Left ventricle myocardium inferior (tissue), 1 donor: ENCODE measurements at places on chromosomes 4 and X.

GRCh38 chr4:150358691-150359090 is 223.3 kb upstream of the MAB21L2 start:
- no peaks in the 10 kb centered on the region for H3K4me1 ChIP-seq
- DNase-seq, result no peak
- H3K27ac ChIP-seq, result no peak overlapping the region
- no peaks in the 10 kb centered on the region for H3K27me3 ChIP-seq
- no peak overlapping the region for H3K4me3 ChIP-seq

DNA sequence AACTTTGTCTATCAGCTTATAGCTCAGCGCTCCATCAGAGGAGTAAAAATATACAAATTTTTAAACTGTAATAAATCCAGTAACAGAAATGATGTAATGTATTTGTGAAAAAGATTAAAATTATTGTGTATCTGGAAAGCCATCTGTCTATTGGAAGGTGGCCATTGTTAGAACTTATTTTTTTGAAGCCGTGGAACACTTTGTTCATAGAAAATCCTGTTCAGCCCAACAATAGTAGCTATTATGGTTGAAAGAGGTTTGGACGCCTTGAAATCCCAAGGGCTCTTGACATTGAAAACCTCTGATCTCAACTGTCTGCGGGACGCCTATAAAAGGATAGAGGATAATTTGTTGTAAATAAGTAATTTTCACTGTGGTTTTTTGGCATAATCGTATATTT is 98.3 kb downstream of the RAPGEF2 start:
- H3K4me3 ChIP-seq, result no peak overlapping the region
- peak overlapping the region; percentile 84 for H3K27ac ChIP-seq
- no peaks in the 10 kb centered on the region for H3K27me3 ChIP-seq
- DNase-seq, result no peak
- peaks cover 79% of the 10 kb centered on the region for H3K4me1 ChIP-seq

DNA sequence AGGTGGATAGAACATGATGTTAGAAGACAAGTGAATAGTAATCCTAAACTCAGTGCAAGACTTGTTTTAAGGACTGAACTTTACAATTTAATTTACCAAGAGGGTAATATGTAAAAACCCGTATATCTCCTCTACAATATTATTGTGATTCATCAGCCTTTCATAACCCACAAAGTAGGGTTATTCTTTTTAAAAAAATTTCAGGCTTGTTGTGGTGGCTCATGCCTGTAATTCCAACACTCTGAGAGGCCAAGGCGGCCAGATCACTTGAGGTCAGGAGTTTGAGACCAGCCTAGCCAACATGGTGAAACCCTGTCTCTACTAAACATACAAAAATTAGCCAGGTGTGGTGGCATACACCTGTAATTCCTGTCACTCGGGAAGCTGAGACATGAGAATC is 7.2 kb downstream of the IBSP start:
- no peak overlapping the region for H3K4me3 ChIP-seq
- no peak for DNase-seq
- no peak overlapping the region for H3K27ac ChIP-seq
- H3K36me3 ChIP-seq, result no peaks in the 10 kb centered on the region
- no peaks in the 10 kb centered on the region for H3K4me1 ChIP-seq

DNA sequence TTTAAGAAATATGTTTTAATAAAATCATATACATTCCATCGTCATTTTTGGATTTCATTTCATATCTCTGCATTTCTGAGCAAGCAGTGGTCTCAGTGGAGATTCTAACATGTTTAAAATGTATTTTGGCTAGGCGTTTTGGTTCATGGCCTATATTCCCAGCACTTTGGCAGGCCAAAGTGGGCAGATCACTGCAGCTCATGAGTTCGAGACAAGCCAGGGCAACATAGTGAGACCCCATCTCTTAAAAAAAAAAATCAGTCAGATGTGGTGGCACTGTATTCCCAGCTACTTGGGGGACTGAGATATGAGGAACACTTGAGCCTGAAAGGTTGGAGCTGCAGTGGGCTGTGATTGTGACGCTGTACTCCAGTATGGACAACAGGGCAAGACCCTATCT is 67.5 kb upstream of the RAB33B start:
- no peak overlapping the region for H3K4me3 ChIP-seq
- H3K27ac ChIP-seq, result no peak overlapping the region
- H3K4me1 ChIP-seq, result no peaks in the 10 kb centered on the region
- H3K27me3 ChIP-seq, result no peaks in the 10 kb centered on the region
- H3K36me3 ChIP-seq, result peaks cover 40% of the 10 kb centered on the region
- no peak for DNase-seq

DNA sequence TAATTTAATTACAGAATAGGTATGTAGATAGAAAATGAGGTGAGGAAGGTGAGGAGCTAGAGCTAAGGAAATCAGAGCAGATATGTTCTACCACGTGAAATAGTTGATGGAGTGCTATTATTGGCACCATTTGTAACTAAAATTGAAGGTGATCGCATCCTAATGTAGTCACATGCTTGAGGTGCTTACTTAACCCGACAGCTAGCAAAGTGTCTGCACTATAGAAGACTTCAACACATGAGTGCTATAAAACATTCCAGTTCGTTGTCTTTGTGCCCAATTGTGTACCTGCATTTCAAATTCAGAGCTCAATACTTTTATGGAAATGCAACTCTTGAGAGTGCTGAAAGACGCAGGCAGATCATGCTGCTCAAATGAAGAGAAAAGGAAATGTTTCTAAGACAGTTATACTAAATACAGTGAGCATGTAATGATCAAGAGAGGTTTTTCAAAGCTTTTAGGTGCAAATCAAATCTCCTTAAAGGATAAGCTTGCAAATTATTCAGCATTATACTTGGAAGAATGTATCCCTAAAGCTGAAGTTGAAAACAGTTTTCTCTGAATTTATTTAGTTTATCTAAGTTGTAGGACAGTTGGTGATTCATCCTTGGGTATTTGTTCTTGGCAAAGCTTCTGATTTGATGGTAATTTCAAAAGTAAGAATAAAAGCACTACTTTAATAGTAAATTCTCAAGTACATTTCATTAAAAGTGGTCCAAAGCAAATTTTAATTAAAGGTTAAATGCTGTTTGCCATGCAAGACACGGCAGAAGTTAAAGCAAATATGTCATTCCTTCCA is 223.9 kb upstream of the EPHA5 start:
- H3K4me3 ChIP-seq, result no peak overlapping the region
- H3K4me1 ChIP-seq, result no peaks in the 10 kb centered on the region
- H3K27ac ChIP-seq, result no peak overlapping the region
- no peaks in the 10 kb centered on the region for H3K36me3 ChIP-seq
- H3K27me3 ChIP-seq, result no peaks in the 10 kb centered on the region

DNA sequence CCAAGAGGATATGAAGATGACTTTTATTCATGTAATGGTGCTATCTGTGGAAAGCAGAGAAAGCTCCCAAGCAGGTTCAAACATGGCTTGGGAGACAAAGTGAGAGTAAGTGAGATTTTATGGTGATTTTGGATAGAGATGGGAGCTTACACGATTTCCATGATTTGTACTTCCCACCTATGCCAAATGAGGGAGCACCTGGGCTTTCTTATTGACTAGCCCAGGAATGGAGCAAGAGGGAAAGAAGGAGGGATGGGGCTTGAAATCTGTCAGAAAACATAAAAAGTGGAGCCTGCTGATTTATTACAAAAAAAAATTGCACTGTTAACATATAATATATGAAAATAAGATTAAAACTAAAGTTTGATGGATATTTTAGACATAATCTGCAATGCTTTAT is 703.5 kb upstream of the PABPC4L start:
- no peaks in the 10 kb centered on the region for H3K4me1 ChIP-seq
- no peaks in the 10 kb centered on the region for H3K36me3 ChIP-seq
- H3K27me3 ChIP-seq, result no peaks in the 10 kb centered on the region
- H3K4me3 ChIP-seq, result no peak overlapping the region

DNA sequence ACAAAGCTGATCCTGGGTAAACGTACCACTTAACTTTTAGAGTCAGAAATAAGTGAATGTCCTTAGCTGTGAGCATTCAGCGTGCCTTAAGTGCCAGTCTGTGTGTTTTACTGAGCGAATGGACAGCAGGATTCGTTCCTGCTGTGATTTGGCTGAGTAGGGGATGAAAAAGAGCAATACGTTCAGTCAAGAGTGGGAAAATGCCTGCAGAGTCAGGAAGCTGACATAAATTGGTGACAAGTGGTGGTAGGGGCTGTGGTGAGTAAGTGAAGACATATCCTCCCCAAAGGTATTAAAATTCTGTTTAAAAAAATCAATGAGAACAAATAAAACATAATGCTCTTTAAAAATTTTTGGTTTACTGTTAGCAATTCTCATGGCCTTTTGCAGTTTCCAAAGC is 56.6 kb upstream of the TNIP3 start:
- no peak for DNase-seq
- no peaks in the 10 kb centered on the region for H3K36me3 ChIP-seq
- H3K4me1 ChIP-seq, result no peaks in the 10 kb centered on the region
- no peak overlapping the region for H3K27ac ChIP-seq
- no peaks in the 10 kb centered on the region for H3K27me3 ChIP-seq

GRCh38 chrX:134646691-134647090 is 11.6 kb downstream of the PLAC1 start:
- no peaks in the 10 kb centered on the region for H3K4me1 ChIP-seq
- no peaks in the 10 kb centered on the region for H3K27me3 ChIP-seq
- H3K4me3 ChIP-seq, result no peak overlapping the region
- DNase-seq, result no peak
- H3K27ac ChIP-seq, result no peak overlapping the region
- H3K36me3 ChIP-seq, result no peaks in the 10 kb centered on the region

DNA sequence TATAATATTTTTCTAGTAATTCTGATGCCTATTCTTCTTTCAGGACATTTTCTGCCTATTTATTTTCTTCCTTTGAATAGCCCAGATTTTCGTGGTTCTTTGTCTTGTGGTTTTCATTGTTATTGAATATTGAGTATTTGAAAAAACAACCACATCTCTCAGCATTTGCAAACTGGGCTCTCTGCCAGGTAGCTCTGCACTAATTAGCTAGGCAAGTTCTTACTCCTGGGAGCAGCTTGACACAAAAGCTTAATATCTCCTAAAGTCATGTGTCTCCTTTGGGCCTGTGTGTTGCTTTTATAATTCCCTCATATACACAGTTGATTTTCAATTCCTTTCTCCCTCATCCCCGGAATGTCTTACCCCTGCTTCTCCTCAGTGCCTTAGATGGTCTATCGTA is 413.5 kb upstream of the GRIA3 start:
- DNase-seq, result no peak
- no peaks in the 10 kb centered on the region for H3K27me3 ChIP-seq
- H3K4me3 ChIP-seq, result no peak overlapping the region
- no peak overlapping the region for H3K27ac ChIP-seq
- H3K36me3 ChIP-seq, result no peaks in the 10 kb centered on the region
- H3K4me1 ChIP-seq, result no peaks in the 10 kb centered on the region

- no peak overlapping the region for H3K4me3 ChIP-seq
- no peaks in the 10 kb centered on the region for H3K27me3 ChIP-seq
- no peak overlapping the region for H3K27ac ChIP-seq
- no peak for DNase-seq
These were observed 52.7 kb downstream of the HTT-AS start for GRCh38 chr4:3021627-3022026.

DNA sequence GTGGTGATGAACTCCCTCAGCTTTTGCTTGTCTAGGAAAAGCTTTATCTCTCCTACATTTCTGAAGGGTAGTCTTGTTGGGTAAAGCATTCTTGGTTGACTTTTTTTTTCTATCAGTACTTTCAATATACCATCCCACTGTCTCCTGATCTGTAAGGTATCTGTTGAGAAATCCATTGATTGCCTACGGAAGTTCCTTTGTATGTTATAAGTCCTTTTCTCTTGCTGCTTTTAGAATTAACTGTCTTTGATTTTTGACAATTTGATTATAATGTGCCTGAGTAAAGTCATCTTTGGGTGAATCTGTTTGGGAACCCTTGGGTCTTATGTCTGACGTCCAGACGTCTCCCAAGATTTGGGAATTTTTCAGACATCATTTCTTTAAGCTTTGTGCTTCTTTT is 30.8 kb downstream of the SCLT1 start:
- H3K36me3 ChIP-seq, result peaks cover 51% of the 10 kb centered on the region
- H3K4me3 ChIP-seq, result no peak overlapping the region
- no peak for DNase-seq
- H3K27ac ChIP-seq, result no peak overlapping the region
- no peaks in the 10 kb centered on the region for H3K4me1 ChIP-seq
- no peaks in the 10 kb centered on the region for H3K27me3 ChIP-seq

- H3K4me1 ChIP-seq, result peaks cover 43% of the 10 kb centered on the region
- H3K27me3 ChIP-seq, result no peaks in the 10 kb centered on the region
- H3K4me3 ChIP-seq, result peak overlapping the region; percentile 74
- no peaks in the 10 kb centered on the region for H3K36me3 ChIP-seq
These were observed 1.4 kb upstream of the KLF3 start for GRCh38 chr4:38662522-38663089.

DNA sequence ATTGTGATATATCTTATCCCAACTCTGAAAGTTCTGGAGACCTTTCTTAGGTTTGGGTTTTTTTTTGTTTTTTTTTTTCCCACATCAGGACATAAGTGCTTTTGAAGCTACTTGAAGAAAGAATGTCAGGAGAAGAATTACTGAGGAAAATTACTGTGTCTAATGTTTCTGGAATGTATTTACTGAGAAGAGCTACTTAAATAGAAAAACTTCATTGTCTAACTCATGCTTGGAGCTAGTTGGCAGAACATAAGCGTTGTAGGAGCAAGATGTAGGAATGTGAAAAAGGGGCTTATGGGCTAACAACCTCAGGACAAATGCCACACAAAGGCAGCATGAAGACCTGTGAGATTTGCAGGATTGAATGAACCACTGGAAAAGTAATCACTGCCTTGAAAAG is 166.6 kb upstream of the GLRA2 start:
- no peaks in the 10 kb centered on the region for H3K27me3 ChIP-seq
- no peaks in the 10 kb centered on the region for H3K4me1 ChIP-seq
- no peak overlapping the region for H3K4me3 ChIP-seq
- H3K36me3 ChIP-seq, result no peaks in the 10 kb centered on the region

DNA sequence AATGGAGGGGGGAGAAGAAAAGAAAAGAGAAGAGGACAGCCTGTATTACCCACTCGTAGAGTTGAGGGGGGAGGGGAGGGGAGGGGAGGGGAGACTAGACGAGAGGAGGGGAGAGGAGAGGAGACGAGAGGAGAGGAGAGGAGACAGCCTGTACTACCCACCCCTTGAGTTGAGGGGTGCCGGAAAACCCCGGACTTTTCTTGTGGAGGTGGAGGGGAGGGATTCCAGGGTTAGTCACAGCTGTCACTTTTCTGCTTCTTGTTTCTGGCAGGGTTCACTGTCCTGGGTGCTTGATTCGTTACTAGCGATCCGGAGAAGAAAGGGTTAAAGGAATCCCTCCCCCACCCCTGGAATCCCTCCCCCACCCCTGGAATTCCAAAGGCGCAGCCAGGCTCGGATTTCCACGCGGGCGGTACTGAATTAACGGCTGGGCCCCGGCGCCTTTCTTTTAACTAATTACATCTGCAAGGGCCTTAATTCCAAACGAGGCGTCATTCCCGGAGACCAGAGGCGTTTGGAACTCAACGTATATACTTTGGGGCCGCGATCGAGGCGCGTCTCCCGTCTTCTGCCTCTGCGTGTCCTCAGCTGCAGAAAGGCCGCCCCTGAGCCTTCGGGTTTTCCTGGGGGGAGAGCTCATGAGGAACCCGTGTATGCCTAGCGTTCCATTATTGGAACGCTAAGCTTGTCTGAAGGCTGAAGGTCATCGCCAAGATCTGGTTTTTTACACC is 20.1 kb upstream of the CSF2RA start:
- peak overlapping the region; percentile 49 for H3K4me3 ChIP-seq
- H3K27ac ChIP-seq, result peak overlapping the region; percentile 79
- H3K4me1 ChIP-seq, result peaks cover 18% of the 10 kb centered on the region
- H3K27me3 ChIP-seq, result peaks cover 31% of the 10 kb centered on the region
- DNase-seq, result no peak
- no peaks in the 10 kb centered on the region for H3K36me3 ChIP-seq

GRCh38 chr4:69697536-69698242 is 44.6 kb upstream of the UGT2A1 start:
- H3K4me1 ChIP-seq, result no peaks in the 10 kb centered on the region
- H3K36me3 ChIP-seq, result no peaks in the 10 kb centered on the region
- H3K27me3 ChIP-seq, result no peaks in the 10 kb centered on the region
- H3K4me3 ChIP-seq, result no peak overlapping the region
